ENCODE measurements at places on chromosomes 11 and 22.

GRCh38 chr11:80944758-80945157, 1503.9 kb upstream of the TENM4 start:
- DNase-seq, result no peak

GRCh38 chr11:113192121-113192925, 122.1 kb upstream of the TTC12 start:
- no peak for DNase-seq

- no peak for DNase-seq
These were observed 1059.5 kb downstream of the FAM181B start for GRCh38 chr11:81674211-81674610.

GRCh38 chr22:37240240-37240940, 3.7 kb downstream of the RAC2 start:
- no peak for DNase-seq

DNA sequence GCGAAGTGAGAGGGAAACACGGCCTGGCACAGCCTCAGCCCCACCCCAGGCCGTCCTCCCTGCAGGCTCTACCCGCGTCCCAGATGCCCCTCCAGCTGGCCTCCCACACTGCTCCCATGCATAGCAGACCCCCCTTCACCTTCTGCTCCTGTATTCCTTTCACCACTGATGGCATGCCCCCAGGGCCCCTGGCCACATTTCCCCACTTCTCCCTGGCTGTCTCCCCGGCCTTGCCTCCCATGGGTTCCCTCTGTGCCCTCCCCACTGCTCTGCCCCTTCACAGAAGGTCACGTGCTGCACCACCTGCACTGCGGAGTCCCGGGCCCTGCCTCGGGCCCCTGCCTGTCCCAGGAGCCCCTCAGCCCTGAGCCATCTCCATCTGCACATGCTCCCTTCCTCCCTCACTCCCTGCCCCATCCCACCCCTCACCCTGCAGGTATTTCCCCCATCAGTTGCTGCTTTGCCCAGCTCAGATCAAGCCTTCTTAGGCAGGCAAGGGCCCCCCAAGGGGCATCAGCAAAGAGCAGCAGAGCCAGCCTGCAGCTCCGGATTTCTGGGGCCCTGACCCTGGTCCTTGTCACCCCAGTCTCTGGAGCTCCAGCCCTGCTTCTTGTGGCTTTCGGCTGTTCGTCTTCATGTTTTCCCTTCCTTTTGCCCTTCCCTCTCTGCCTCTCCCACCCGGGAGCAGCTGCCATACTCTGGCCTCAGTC, 46.4 kb downstream of the GAB4 start:
- DNase-seq, result no peak

DNA sequence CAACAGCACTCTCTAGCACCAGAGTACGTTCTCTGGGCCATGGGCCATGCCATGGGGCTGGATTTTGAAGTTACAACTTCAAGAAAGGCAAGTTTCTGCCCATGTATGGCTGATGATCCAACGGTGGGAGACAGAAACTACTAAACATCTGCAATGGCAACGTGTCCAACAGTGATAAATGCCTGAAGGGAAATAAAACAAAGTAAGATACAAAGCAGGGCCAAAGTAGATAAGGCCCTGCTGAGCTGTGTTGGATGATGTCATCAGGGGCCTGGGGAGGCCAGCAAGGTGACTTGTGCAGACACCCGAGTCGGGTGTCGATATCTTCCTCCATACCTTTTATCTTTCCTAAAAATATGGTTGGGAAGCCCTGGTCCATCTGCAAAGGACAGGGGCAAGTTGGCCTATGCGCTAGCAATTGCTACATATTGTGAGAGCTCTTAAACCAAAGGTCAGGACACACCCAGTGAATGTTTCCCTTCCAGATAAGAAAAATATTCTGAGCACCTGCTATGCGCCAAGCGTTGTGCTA, 487.2 kb downstream of the MN1 start:
- peak; percentile 88 for DNase-seq

DNA sequence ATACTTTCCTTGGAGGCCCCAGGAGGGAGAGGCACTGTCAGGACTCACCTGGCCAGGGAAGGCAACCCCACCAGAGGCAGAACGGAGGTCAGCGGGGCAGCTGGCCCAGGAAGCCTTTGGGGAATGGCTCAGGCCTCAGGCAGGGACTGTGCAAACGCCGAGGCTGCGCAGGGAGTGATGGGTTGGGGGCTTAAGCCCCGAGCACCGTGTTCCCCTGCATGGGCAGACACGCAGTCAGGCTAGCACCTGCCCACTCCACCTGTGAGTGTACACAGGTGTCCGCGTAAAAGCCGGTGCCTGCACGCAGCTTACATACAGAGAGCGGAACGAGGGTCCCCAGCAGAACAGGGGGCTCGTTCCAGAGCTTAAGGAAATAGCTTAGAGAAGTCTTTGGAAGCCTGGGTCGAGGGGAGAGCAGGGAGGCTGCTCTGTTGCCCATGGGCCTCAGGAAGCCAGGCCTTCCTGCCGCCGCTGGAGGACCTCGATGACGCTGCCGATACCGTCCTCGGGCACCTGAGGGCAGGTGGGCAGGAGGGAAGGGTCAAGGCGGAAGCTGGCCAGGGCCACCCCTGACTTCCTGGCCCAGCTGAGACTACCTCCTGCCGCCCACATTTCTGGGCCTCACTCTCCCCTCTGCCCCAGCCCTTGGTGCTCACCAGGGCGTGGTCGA, 4.0 kb downstream of the CASTOR1 start:
- DNase-seq, result no peak

DNA sequence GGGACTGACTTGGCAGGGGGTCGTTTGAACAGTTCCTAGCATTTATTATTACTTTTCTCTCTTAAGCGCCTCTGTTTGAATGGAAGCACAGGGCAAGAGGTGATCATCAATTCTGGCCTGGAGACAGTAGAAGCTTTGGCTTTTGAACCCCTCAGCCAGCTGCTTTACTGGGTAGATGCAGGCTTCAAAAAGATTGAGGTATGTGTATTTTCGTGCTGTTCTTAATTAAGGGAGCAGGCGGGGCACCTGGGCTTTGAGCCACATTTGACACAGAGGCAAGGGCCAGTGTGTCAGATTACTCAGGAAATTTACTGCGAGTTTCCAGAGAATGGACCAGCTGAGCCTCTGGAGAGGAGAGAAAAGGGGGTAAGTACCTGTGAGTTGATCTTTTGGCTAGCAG, 102.4 kb upstream of the SORL1-AS1 start:
- DNase-seq, result no peak

DNA sequence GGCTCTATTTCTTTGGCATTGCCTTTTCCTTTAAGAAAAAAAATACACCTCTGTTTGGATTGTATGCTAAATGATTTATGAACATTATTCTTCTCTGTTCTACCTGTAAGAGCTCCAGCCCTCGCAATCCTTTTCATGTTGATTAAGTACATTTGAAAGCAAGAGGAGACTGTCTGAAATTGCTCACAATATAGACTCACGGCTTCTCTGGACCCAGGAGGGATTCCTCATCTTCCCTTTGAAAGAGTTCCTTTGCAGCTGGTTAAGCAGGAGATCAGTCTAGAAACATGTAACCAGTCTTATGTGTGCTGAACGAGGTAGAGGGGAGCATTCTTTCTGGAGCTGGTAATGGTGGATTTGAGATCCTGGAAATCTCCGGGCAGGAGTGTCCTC, 47.4 kb downstream of the PKNOX2 start:
- DNase-seq, result no peak

- no peak for DNase-seq
These were observed 28.1 kb upstream of the RTL6 start for GRCh38 chr22:44525941-44526778.

- no peak for DNase-seq
These were observed 12.1 kb downstream of the SSH3 start for GRCh38 chr11:67315325-67315909.

- peak; percentile 65 for DNase-seq
These were observed 56.4 kb downstream of the UBASH3B start for GRCh38 chr11:122711831-122712381.

GRCh38 chr11:69669486-69669885, 5.7 kb downstream of the LTO1 start:
- no peak for DNase-seq

DNA sequence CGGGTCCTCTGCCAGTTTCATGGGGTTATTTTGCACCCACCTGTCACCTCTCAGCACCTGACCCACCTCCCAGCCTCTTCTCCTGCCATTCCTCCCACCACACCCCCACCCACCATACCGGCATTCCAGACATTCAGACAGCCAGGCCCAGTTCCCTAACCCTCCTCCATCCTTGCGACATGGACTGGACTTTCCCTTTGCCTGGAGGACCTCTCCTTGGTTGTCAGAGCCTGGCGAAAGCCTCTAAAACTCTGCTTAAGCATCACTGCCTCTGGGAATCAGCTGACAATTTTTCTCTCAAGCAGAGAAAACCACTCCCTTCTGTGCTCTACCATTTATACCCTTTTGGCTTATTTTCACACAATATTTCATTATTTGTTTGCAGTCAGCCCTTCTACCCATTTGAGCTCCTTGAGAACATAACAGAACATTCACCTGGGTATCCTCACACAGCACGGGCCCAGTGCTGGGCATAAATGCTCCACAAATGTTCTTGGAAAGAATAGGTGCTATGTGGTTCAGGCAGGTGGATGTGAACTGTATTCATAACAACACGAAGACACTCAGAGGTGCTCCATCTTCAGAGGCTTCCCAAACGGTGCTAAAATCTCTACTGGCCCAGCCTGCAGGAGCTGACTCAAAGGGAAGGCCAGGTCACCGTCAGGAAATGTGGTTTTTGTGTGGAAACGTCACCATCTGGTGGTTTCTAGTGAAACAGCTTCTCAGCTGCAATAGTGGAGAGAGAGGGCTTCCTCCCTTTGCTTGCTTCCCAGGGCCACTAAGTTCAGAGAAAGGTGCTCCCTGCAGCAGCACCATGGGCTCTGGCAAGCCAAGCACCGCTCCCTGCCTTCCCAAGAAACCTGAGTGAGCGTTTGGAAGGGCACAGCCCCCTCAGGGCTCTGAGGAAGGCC, 10.4 kb downstream of the SPATA19 start:
- peak; percentile 71 for DNase-seq

GRCh38 chr11:99505316-99505715, 484.6 kb downstream of the CNTN5 start:
- DNase-seq, result no peak

DNA sequence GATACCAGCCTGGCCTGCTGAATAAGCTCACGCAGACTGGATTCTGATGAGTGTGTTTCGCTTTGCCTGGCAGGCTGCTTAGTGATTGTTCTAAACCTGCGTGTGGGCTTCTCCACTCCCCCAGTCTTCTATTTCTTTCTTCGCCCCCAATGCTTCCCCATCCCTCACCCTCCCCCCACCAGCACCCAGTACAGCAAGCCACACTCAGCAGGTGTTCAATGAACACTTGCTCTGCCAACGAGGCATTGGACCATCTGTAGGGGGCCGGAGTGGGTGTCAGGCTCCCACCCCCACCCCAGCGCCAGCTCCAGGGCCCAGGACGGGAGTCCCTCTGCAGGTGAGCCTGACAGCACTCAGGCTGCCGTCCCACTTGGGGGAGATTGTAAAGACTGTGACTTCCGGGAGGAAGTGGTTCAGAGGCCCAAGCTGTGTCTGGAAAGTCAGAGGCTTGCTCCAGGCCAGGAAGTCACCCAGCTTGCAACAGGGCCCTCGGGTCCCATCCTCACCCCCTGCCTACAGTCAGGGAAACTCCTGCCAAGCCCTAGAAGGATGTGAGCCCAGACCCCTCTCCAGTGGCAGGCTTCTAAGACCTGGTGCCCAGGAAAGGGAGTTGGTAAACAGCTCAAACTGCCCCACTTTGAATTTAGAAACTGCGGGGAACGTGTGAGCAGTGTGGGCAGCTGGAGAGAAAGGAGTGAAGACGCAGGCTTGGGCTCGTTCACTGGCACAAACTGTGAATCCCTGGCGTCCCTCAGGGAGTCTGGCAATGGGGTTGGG, 66.3 kb upstream of the PRDM11 start:
- DNase-seq, result peak; percentile 47

DNA sequence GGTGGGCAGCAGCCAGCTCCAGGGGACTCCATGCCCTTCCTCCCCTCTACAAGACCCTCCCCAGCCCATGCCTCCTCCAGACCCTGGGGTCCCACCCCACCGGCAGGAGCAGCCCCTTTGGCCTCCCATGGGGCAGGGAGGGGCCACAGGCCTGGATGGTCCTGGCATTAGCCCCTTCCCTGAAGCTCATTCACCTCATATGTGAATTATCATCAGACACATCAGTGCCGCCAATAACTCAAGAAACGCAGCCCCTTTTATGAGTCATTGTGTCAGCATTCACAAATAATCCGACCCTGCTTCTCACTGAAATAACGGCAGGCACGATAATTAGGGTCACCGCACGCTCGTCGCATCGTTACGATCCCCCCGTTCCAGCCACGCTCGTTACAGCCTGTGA, 124.2 kb downstream of the BRD1 start:
- DNase-seq, result no peak

GRCh38 chr11:44581246-44581645, 15.8 kb downstream of the CD82 start:
- no peak for DNase-seq

DNA sequence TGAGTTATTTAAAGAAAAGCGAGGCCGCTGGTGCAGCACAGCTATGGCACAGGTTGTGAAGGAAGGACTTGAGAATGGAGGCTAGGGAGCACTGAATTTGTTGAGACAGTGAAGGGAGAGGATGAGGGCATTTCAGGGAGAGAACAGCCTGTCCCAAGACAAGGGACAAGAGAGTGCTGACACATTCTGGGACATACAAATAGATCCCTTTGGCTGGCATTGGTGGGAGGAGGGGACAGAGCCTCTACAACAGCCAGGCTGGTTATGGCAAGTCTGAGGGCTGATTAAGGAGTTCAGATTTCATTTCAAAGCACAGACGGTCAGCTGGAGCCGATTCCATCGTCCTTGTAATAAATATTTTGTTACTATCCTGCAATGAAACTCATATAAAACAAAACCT, 1.7 kb upstream of the SLC29A2 start:
- no peak for DNase-seq

- DNase-seq, result no peak
These were observed 66.9 kb upstream of the CHRM4 start for GRCh38 chr11:46458491-46458890.

DNA sequence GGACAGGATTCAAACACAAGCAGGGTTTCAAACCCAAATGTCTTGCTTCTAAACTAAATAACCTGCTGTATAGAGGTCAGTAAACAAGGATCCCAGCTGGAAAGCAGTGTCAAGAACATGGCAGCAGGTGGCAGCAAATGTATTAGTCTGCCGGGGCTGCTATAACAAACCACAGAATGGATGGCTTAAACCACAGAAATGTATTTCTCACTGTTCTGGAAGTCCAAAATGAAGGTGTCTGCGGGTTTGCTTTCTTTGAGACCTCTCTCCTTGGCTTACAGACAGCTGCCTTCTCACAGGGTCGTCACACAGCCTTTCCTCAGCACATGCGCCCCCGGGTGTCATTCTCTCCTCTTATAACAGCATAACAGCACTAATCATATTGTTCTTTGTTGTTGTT, 65.1 kb upstream of the LRRC55 start:
- DNase-seq, result peak; percentile 71

- no peak for DNase-seq
These were observed 4.2 kb upstream of the OR52J3 start for GRCh38 chr11:5042091-5042490.

DNA sequence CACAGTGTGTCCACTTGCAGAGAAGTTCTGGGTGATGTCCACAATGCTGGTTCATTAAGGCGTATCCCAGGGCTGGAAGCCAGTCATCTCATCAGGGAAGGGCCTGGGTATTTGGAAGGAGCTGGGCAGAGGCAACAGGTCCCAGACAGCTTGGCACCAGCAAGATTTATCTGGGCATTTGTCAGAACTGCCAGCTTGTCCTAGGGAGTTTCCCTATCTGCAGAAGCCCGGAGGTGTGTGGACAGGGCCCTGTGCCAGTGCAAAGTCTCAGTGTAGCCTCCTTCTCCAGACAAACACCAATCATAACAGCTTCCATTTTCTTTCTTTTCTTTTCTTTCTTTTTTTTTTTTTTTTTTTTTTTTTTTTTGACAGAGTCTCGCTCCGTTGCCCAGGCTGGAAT, 125.3 kb upstream of the TIMP3 start:
- DNase-seq, result no peak

- peak; percentile 96 for DNase-seq
These were observed 36.9 kb upstream of the GNB1L start for GRCh38 chr22:19891317-19892256.
